Activated T-cell treated with anti-CD3 and anti-CD28 coated beads for 48 hours (primary cell): ENCODE measurements at places on chromosomes 16 and 17.

- DNase-seq = no peak
Measured at GRCh38 chr17:13502263-13502662, 99.5 kb downstream of the HS3ST3A1 start.

DNA sequence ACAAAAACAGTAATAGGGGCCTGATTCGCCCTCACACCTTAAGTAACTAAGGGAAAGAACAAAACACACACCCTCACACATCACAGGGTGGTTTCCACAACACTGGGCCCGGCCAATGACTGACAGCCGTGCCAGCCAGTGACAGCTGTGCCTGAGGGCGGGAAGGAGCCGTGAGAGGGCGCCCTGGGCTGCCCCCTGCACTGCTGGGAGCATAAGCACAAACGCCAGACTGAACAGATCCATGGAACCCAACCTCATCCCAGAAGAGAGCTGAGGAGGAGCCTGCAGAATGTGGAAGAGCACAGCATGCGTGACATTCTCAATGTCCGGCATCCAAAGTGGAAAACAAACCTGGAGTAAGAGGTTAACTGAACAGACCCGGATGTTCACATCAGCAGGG is 16.0 kb downstream of the CSNK1D start:
- peak; percentile 58 for DNase-seq

- DNase-seq = no peak
Measured at GRCh38 chr16:88652762-88653063, 1.9 kb upstream of the CYBA start.

GRCh38 chr16:59878999-59879398 is 1144.9 kb upstream of the GOT2 start:
- DNase-seq = no peak

DNA sequence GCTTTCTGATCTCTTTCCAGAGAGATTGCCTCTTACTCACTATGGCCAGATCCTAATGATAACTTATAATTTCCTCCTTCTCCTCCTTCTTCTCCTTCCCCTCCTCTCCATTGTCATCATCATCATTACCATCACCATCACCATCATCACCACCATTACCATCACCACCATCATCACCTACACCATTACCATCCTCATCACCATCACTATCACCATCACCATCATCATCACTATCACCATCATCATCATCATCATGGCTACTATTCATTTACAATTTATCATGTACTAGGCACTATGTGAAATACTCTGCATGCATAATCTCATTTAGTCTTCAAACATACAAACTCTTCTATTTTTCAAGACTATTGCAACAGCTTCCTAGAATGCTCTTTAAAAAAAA is 540.9 kb upstream of the C16orf82 start:
- no peak for DNase-seq

GRCh38 chr17:40558300-40558889 is 6.9 kb downstream of the CCR7 start:
- DNase-seq = no peak

DNA sequence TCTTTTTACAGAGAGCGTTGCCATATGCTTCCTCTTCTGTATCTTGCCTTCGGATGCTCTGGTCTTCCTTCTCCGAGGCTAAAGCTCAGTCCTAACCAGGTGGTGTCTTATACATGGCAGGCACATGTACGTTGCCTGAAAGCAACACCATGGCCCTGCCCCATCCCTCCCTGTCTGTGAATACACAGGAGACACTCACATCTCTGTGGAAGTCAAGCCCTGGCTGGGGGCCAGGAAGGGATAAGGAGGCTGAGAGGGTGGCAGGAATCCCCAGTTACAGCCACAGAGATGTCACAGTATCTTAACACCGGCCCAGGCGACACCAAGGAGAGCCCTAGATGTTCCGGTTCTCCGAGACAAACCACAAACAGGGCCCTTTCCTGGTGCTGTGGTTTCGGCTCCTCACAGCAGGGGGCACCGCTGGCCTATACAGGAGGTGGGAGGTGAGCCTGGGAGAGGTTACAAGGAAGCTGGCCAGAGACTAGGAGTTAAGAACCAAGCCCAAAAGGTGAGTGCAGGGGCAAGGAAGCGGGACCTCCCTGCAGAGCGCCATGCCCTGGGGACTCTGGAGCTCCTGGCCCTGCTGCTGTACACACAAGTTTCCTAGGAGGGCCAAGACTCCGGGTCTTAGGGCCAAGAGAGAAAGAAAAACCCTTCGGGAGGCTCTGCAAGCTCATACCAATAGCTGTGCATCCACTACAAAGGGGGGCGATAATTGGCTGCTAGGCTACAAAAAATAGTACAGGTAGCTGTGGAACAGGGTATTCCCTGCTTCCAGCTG is 41.7 kb downstream of the SRL start:
- peak; percentile 20 for DNase-seq

DNA sequence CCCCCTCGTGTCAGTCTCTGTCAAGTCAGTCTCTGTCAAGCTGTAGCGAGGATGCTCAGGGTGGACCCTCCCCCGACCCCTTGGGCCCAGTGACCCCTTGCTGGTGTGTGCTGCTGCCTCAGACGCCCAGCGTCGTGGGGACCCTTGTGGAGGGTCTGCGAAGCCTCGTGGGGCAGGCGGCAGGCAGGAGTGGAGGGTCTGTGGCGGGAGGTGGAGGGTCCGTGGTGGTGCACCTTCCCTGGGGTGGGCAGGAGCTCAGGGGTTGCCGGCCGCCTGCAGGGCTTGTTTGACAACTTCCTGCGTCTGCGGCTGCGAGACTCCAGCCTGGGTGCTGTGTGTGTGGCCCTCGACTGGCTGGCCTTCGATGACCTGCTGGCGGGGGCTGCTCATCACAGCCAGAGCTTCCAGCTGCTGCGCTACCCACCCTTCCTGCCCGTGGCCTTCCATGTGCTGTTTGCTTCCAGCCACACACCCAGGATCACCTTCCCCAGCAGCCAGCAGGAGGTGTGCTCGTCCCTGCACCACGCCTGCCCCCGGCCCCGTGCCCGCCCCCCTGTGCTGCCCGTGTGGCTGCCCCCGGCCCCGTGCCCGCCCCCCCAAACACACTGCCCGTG is 5.6 kb downstream of the GNG13 start:
- no peak for DNase-seq

- no peak for DNase-seq
Measured at GRCh38 chr16:10332241-10332640, 53.6 kb upstream of the ATF7IP2 start.

GRCh38 chr17:36475346-36475970 is 11.0 kb upstream of the ZNHIT3 start:
- no peak for DNase-seq

DNA sequence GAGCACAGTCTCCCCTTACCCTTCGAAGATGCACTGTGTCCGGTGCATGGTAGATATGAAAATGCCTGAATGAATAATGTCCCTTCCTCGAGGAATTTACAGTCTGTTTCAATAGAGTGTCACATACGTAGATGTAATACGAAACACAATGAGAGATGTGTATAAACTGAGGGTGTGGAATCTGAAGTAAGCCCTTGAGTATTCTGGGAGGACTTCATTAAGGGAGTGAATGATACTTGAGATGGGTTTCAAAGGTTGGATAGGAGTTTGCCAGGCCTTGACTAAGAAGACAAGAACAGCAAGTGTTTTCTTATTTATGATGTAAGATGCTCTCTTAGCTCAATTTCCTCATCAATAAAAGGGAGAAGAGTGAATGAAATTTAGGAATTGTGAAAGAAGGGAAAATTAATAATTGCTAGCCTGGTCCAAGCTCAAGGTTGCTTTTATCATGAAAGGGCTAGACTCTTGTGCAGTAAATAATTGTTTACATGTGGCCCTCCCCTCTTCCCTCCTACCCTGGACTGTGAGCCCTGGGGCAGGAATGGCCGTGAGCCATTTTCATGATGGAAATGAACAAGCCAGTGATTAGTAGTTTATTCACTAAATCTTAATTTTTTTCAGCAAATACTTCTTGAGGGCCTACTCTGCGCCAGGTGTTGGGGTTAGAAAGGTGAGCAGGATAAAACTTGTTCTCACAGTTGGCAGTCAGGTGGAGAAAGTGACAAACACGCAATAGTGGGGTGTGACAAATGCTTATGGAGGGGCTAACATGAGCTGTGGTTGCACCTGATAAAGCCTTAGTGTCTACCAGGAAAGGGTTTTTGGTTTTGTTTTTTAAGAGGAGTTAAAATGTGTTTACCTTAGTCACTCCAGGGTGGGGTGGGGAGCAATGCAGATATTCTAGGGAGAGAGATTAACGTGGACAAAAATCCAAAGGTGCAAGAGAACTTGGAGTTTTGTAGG is 1.6 kb downstream of the KIF22 start:
- no peak for DNase-seq

GRCh38 chr16:22924492-22924891 is 110.5 kb downstream of the HS3ST2 start:
- no peak for DNase-seq

- no peak for DNase-seq
Measured at GRCh38 chr17:44348234-44348987, 3.3 kb downstream of the GRN start.

DNA sequence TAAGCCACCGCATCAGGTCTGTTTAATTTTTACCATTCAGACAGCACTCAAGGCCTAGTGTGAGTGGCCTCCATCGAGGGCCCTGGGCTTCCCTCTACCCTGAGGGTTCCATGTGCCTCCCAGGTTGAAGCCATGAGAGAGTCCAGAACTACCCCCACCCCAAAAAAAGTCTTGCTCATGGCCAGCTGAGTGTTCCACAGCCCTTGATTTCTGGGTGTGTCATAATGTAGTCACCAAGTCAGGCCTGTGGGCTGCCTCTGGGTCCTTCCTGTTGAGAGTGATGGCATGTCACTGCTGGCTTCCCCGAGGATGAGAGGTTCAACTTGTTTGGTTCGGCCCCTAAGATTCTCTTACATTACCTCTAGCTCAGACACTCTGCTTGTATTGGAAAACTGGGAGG is 100.6 kb downstream of the PITPNC1 start:
- DNase-seq = peak; percentile 52

DNA sequence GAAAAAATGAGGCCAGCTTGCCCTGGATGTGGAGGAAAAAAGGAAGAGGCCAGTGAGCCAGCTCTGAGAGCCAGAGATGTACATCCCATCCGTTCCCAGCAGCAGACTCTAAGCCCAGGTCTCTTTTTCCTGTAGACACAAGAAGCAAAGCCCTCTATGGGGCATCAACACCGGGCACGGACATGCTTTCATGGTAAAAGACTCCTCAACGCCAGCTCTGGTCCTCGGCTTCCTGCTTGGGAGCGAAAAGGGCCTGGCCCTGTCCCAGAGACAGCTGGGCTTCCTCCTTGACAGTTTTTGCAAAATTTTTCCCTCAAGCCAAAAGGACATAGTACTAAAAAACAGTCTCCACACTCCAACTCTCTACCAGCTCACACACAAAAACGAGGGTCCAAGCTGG is 27.1 kb downstream of the PELP1 start:
- DNase-seq = no peak

DNA sequence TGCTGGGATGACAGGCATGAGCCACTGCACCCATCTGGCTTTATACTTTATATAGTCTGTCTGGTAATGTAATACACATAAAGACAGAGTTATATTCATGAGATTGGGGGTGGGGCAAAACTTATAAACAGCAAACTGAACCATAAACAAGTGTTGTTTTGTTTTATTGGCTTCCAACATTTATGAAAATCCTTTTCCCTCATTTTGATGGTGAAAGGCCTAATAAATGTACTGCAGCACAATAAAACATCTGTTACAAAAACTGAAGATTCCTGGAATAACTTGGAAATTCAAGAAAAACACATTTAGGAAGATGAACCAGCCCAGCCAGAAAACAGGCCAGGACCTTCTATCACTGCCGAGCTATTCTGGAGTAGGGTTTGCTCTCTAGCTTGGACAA is 16.1 kb downstream of the NPRL3 start:
- DNase-seq = no peak

- DNase-seq = no peak
Measured at GRCh38 chr17:59400858-59401257, 69.4 kb downstream of the YPEL2 start.

DNA sequence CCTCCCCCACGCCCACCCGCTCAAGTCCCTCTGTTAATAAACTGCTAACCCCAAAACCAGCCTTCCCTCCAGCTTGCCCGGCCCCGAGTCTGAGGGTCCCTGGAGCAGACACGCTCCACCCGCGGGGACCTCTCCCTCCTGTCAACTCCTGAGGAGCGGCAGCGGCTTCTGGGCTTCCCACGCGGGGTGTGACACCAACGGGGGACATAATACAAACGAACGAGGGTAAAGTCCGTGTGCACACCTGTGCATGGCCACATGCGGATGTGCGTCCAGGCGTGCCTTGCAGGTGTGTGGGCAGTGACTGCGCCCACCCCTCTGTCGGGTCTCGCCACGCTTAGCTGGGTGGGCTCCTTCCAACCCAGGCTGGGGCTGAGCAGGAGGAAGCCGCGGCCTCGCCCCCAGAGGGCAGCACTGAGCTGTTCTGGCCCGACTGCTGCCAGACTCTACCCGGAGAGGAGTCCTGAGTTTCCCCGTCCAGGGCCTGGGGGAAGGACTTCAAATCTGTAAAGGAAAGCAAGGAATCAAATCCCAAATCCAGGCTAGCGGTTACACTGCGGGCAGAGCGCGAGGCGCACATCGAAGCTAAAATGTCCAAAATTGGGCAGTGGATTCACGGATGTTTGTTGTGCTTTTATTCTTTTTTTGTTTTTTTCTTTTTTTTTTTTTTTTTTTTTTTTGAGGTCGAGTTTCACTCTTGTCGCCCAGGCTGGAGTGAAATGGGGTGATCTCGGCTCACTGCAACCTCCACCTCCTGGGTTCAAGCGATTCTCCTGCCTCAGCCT is 24.2 kb upstream of the KRT17 start:
- DNase-seq = peak; percentile 81

- no peak for DNase-seq
Measured at GRCh38 chr17:51508048-51508447, 247.7 kb downstream of the UTP18 start.

DNA sequence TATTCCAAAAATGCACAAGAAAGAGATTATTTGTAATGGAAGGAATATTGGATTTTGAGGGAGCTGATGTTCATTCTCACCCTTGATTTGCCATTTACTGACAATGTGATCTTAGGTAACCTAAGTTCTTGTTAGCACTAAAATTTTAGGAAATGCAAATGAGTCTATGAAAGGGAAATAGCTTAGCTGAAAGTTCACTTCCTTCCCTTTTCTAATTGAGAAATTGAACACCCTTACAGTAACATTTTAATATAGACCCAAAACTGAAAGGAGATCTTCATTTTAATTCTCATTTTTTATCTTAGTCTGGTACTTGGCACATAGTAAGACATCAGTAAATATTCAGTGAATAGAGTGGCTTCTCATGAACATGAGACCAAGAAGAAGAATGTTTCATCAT is 10.9 kb upstream of the WSB1 start:
- DNase-seq = no peak
